T1000 (cell line): ENCODE measurements at places on chromosomes 3 and 15.
A peak's percentile ranks its signal among the peaks of the same experiment; 100 is the strongest.

- DNase-seq = peak; percentile 76
Measured at GRCh38 chr3:33277193-33277882, at the start of gene FBXL2. TSS of gene FBXL2 (plus strand) at chr3:33277442. CDS start at chr3:33277513, 71 bp downstream.

GRCh38 chr3:134312072-134312872 is 61.6 kb upstream of the RYK start:
- DNase-seq = no peak

DNA sequence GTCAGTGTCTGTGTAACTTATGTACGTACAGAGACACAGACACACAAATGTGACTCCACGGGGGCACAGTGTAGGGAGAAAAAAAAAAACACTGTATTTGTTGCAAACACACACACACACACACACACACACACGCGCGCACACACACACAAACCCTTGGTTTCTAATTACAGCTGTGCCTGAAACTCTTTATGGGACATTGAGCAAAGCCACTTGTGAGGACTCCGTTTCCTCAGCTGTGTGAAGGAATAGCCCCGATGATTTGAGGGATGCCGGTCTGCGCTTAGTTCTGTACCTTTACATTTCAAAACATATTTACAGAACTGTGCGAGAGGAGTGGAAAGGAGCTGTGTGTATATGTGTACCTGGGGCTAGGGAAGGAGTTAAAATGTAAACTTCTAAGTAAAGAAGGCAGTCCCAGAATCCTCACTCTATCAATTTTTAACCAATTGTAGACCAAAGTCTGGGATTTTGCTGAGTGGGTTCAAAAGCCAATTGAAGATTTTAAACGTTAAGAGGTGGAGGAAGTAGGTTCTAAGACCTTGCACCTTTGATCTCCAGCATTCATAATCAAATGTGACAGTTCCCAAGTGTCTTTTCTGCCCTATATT is 5.3 kb upstream of the BCL6 start:
- no peak for DNase-seq

DNA sequence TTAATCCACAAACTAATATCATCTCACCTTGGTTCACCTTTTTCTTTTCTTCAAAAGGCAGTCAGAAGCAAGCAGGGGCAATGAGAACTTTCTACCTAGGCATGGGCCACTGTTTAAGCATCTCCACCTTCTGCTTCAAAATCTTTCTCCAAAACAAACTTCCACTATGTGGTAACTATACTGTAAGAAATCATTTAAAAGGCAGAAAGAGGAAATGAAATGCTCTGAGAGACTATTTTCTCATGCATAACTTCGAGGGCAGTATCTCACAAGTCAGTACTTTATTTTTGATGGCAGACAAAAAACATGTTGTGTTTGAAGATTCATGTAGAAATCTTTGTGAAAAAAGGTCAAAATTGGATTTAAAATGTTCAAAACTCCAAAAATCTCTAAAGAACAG is 419.7 kb downstream of the ZBTB20 start:
- no peak for DNase-seq

DNA sequence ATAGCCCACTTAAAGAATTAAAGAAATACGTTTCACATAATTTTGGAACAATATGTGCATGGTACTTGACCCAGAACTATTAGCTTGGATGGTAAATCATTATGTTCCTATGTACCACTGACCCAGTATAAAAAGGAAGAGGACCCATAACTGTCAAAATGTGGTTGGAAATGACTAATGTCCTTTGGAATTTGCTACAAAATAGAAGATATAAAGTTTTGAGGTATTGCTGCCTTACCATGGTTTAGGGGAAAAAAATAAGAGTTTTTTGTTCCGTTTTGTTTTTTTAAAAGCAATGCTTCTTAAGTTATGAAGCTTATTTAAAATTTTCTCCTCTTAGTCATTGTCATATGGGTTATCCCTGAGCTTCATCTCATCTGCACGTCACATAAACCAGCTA is 15.8 kb upstream of the TFDP2 start:
- no peak for DNase-seq

DNA sequence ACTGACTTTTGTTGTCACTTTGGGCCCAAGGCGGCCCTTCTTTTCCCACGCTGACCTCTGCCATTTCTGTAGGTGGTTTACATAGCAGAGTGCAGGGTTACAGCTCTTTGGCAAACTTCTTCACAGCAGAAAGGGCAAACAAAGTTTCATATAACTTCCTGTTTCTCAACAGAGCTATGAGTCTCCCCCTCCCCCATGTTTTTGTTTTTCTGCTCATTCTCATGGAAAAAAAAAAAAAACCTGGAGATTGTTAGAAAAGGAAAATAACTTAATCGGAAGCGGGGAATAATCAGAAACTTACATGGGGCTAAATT is 342.0 kb upstream of the NR2F2 start:
- no peak for DNase-seq

GRCh38 chr3:127410678-127411077 is 122.8 kb upstream of the PRR20G start:
- no peak for DNase-seq

- DNase-seq = no peak
Measured at GRCh38 chr3:99646107-99646435, 7.7 kb downstream of the COL8A1 start.

DNA sequence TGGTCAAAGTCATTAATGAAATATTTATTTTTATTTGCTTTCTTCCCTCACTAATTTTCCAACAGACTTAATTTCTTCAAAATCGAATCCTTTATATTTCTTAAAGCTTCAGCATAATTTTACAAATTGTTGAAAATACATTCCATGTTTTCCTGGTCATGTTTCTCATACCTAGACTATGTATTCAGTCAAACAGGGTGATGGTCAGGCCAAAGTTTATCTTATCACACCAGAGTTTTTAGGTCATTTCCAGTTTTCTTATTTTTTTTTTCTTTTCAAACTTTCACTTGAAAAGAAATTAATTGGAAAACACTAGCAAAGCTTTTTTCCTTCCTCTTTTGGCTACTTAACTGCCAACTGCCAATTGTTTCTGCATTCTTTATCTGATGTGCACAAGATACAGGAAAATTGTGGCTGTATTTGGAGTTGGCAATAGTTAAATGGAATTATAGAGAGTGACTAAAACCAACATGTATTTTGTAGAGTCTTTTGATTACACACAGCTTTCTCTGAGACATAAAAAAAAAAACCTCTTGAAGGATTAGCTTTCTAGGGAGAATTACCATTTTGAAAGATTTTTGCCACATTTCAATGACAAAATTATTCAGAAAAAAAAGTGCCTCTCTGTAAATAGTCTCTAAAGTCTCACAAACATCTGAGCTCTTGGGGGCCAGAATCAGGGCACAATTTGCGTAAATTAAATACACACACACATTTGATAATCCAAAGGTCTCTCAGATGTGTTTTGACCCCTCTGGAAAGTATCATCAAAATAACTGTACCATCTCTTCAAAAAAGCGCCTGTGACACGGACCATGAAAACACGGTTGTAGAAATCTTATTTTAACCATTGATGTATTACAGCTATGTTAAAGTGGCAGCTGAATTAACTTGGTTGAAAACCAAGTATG is 603.2 kb upstream of the KCNMB2 start:
- DNase-seq = no peak

DNA sequence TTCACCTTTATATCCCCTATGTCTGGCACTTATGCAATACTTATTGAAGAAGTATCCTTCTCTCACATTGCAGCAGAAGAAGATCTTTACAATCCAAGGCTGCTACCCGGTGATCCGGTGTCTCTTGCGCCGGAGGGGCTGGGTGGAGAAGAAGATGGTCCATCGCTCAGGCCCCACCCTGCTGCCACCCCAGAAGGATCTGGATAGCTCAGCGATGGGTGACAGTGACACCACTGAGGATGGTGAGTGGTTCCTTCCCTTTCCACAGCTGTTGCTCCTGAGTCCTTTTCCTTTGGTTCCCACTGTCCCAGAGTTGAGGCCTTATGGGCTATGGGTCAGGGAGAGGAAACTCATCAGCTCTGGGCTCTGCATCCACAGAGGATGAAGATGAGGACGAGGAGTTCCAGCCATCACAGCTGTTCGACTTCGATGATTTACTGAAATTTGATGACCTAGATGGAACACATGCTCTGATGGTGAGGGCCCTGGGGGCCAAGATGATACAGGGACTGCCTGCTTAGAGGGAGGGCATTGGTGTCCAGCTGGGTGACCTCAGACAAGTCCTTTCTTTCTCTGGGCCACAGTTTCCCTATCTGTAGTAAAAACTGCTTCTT is 2.9 kb downstream of the TTLL3 start:
- DNase-seq = no peak

DNA sequence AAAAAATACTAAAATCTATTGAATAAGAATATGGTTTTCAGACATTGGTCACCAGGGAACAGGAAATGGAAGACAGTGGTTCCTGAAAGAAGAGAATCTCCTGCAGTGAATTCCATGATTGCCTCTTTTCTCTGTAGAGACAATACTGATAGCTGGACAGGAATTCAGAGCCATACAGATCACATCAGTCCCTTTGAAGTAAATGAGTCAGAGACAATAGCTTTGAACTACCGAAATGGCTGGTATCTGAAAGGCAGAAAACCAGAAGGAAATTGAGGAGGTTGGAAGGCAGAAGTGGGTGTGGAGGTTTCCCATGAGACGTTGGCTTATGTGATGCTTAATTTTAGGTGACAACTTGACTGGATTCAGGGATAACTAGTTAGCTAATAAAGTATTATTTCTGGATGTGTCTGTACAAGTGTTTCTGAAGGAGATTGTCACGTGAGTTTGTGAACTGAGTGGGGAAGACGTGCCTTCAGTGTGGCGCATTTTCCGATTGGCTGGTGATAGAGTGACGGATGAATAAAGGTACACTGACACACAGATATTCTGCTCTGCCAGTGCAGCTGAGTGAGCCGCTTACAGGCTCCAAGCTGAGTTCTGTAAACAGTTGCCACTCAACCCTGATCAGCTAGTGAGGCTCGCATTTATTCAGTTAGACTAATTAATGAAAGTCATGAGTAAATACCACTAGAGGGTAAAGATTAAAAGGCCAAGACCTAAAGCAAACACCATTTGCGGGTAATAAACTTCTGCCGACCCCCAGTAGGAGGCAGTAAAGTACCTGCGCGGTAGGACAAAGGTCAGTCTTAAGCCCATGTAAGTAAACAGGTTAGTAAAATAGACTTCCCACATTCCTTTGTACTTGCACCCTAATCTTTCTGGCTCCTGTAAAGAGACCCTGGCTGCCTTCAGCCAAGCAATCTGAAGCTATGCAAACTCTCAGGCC is 1298.6 kb downstream of the SI start:
- no peak for DNase-seq

DNA sequence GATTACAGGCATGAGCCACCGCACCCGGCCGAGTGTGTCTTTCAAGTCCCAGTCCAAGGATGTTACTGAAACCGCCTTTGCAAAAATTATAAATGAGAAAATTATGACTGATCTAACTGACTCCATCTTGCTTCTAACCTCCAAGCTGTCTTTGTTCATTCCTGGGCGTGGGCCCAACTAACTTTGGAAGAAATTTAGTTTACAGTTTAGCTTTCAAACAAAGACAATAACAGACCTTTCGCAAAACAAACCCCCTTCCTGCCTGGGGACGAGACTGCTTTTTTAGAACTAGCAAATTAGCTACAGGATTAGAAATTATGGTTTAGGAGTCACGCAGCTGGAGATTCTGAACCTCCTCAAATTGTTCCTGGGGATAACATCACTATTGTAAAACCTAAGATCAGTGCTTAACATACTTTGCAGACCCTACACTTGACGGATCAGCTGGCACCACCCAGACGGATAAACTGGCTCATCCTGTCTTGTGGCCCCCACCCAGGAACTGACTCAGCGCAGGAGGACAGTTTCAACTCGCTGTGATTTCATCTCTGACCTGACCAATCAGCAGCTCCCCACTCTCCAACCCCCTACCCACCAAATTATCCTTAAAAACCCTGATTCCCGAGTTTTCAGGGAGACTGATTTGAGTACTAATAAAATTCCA is 23.8 kb downstream of the NANOGP8 start:
- no peak for DNase-seq

- no peak for DNase-seq
Measured at GRCh38 chr15:75452865-75453702, 1.6 kb upstream of the SIN3A start.

DNA sequence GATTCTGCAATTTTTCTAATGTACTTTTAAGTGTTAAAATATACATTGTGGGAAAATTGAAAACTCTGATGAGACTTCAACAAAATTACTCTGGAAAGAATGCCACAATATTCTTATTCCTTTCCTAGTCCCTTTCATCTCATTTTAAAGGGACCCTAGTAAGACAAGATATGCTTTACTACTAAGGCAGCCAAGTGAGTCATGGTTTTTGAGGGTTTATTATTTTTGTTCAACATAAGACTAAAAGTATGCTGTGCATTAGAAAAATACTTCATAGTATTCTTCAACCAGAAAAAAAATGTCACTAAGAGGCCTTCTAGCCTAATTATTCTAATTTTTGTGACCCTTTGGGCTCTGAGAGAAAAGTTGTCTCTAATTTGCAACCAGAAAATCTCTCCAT is 7.4 kb downstream of the IL12A start:
- DNase-seq = no peak

GRCh38 chr3:159619341-159619885 is 369.2 kb upstream of the IL12A start:
- no peak for DNase-seq

- DNase-seq = no peak
Measured at GRCh38 chr15:81294516-81294880, 29.4 kb downstream of the STARD5 start.

GRCh38 chr3:190486908-190487607 is 26.8 kb upstream of the IL1RAP start:
- no peak for DNase-seq

DNA sequence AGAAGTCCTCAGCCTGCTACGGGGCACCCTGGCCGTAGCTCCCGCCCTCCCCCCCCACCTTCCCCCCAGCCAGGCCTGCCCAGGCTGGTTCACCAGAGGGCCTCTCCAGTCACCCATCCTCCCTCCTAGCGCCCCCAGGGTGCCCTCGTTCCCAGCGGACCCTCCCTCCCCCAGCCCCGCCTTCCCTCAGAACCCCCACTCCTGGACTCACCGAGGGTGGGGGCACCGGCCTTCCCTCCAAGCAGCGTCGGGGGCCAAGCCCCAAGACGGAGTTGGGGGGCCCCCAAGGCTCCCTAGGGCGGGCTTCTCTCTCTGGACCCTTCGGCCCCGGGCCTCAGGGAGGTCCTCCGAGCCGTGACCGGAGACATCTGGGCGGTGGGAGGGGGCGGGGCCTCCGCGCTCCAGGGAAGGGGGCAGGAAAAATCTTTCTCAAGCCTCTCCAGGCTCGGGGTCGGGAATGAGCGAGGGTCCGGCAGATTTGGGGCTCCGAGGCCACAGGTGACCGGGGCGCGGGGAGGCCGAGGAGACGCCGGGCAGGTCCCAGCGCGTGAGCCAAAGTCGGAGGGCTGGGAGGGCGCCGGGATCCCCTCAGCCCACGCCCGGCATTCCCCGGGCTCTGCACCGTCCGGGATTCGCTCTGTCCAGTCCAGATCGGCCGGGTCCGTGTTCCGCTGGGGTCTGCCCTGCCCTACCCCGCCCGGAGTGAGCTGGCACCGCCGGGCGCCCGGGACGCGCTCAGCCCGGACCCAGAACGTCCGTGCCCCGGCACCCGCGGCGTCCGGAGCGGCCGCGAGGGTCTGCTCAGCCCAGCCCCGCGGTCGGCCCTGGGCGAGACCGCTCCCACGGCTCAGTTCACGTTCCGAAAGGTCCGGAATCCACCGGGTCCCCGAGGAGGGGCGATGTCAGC is 999 bp downstream of the INSYN1 start:
- no peak for DNase-seq

- DNase-seq = no peak
Measured at GRCh38 chr3:107239703-107240102, 137.5 kb upstream of the CCDC54 start.
